ENCODE measurements at places on chromosomes 2 and 18.

- no peak overlapping the region for H3K4me3 ChIP-seq
- H3K36me3 ChIP-seq = peaks cover 3% of the 10 kb centered on the region
- no peaks in the 10 kb centered on the region for H3K4me1 ChIP-seq
- no peak for DNase-seq
- no peaks in the 10 kb centered on the region for H3K27me3 ChIP-seq
- no peak overlapping the region for H3K27ac ChIP-seq
Measured at GRCh38 chr2:159411460-159411859, 125.0 kb upstream of the WDSUB1 start.

DNA sequence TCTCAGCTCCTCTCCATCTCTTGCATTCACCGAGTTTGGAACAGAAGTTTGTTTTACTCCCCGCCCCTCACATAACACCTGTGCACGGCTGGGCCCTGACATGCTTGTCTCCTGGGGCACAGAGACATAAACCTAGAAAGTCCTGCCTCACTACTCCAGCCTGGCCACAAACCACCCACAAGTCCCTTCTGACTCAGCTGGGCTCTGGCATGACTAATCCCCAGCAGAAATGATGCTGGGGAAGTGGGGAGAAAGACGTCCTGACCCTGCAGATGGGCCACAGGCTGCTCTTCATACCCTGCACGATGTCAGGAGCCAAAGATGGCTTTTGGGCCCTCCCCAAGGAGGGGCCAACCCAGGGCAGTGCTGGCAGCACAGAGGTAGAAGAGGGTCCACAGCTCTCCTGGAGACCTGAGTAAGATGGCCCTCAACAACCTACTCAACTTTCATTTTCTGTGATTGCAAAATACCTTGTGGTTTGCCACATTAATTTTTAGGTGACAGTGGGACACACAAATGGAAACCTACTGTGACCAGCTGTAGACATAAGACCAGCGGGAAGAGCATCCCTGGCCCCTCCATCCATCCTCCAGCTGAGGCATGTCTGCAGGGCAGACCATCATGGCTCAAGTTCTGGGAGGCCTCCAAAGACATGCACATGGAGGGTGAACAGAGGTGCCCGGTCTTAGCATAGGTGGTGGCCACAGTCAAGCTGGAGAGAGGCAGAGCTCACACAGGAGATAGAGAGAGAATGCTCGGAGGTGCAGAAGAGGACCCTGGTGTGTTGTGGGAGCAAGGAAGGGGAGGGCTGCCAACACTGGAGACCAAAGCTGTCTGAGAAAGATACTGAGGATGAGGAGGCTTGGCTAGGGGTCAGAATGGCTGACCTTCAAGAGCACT is 40.0 kb downstream of the DNMT3A start:
- H3K27me3 ChIP-seq = no peaks in the 10 kb centered on the region
- H3K4me3 ChIP-seq = no peak overlapping the region
- peak overlapping the region; percentile 13 for H3K27ac ChIP-seq
- DNase-seq = no peak
- no peaks in the 10 kb centered on the region for H3K36me3 ChIP-seq

- no peaks in the 10 kb centered on the region for H3K36me3 ChIP-seq
- H3K27ac ChIP-seq = no peak overlapping the region
- H3K4me1 ChIP-seq = no peaks in the 10 kb centered on the region
Measured at GRCh38 chr2:175003875-175004729, 1.1 kb downstream of the CHN1 start.

- H3K27me3 ChIP-seq = no peaks in the 10 kb centered on the region
- H3K36me3 ChIP-seq = no peaks in the 10 kb centered on the region
- H3K27ac ChIP-seq = no peak overlapping the region
- DNase-seq = no peak
Measured at GRCh38 chr2:200454927-200455801, 54.7 kb downstream of the KCTD18 start.

DNA sequence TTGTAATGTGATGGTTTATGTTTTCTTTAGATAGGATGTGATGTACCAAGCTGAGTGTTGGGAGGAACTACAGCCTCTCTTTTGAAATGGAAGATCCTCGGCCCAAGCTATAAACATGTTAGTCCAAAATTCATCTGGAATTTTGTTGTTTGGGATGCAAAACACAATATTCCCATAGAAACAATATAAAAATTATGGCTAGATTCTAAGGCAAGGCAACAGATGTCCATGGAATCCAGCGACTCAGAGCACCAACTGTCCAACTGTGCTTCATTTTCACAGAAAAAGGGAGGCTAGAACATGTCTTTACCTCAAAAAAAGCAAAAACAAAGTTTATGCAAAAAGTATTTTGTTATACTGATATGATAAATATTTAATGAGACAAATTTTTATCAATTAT is 52.4 kb upstream of the ATP8B1 start:
- H3K4me1 ChIP-seq = no peaks in the 10 kb centered on the region
- no peak for DNase-seq
- no peak overlapping the region for H3K4me3 ChIP-seq
- H3K27me3 ChIP-seq = no peaks in the 10 kb centered on the region
- no peak overlapping the region for H3K27ac ChIP-seq

GRCh38 chr2:128597121-128597762 is 278.6 kb upstream of the HS6ST1 start:
- no peaks in the 10 kb centered on the region for H3K4me1 ChIP-seq
- H3K27ac ChIP-seq = no peak overlapping the region
- H3K4me3 ChIP-seq = no peak overlapping the region
- H3K36me3 ChIP-seq = no peaks in the 10 kb centered on the region

DNA sequence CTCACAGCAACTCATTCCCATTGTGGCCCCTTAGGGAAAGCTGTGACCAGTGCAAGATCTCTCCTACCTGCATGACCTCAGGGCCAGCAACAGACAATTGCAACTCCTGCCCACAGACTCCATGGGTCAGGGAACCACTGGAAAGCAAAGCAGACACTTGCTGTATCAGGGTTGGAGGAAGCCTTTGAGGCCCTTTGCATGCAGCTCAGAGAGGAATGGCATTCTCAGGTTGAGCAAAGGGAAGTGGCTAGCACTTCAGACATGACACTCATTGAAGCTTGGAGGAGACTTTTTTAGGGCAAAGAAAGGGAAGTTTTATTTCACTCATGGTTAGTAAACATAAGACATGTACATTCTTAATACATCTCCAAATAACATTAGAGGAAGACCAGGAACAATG is 22.1 kb downstream of the IL1F10 start:
- no peak for DNase-seq
- H3K27me3 ChIP-seq = no peaks in the 10 kb centered on the region
- no peak overlapping the region for H3K4me3 ChIP-seq
- H3K36me3 ChIP-seq = no peaks in the 10 kb centered on the region

DNA sequence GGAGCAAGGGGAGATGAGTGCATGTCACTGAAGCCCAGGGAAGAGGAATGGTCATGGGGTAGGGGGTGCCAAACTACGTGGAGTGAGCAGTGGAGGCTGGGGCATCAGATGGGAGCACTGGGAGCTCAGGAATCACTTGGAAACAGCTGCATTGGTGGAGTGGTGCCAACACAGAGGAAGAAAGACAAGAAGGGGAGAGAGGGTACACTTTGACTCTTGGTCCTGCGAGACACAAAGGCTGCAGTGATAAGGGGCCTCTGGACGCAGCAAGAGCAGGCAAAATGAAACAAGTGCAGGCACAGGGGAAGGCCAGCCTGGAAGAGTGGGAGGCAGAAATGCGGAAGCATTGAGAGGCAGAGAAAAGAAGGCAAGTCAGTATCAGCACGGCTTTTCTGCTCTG is 134.7 kb upstream of the SMIM21 start:
- H3K4me3 ChIP-seq = no peak overlapping the region
- H3K27me3 ChIP-seq = no peaks in the 10 kb centered on the region
- no peaks in the 10 kb centered on the region for H3K4me1 ChIP-seq
- DNase-seq = no peak

DNA sequence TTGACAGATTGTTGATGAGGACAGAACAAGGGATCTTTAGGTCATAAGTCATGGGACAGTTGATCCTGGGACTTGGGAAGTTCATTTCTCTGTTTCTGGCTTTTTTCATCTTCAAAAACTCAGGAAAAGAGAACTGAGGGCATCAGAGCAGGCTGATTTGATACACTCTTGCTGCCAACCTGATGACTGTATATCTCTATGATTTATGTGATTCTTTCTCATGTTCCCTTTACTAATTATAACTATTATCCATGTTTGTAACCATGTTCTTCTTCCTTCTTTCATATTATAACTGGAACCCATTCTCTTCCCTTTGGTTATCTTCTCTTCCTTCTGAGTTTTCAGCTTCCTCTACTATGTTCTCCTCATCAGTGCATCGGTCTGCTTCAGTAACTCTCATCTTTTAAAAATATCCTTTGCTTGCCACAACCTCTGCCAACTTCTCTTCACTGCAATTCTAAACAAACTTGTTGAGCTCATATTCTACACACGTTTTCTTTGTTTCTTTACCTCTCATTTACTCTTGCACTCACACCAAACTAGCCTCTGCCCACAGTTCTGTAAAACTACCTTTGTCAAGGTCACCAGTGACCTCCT is 13.5 kb downstream of the RASGRP3 start:
- no peaks in the 10 kb centered on the region for H3K36me3 ChIP-seq
- H3K4me1 ChIP-seq = no peaks in the 10 kb centered on the region
- H3K27ac ChIP-seq = no peak overlapping the region
- DNase-seq = no peak
- no peak overlapping the region for H3K4me3 ChIP-seq
